ENCODE measurements at places on chromosomes 6 and 20.
A peak's percentile ranks its signal among the peaks of the same experiment; 100 is the strongest.

DNA sequence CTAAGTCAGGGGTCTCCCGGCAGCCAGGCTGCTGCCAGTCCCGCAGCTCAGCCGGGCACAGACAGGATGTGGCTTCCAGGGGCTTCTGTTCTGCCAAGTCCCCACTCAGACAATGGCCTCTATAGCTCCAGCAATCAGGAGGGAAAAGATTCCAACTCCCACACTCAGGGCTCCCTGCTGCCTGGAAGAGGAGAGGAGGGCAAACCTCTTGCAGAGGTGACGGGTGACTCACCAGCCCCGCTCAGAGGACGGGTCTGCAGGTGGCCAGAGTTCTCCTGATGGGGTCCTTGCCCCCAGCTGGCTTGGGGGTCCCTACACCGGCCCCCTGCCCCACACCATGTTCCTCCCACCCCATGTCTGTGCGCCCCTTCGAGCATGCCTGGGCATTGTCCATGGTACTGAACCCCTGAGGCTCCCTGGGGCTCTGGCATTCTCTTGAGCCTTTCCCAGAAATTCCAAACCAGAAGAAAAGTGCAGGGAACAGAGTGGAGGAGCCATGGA is 32.6 kb downstream of the NTSR1 start:
- no peak for DNase-seq

- DNase-seq: no peak
These were observed 13.3 kb downstream of the PREP start for GRCh38 chr6:105389543-105389942.

- peak; percentile 26 for DNase-seq
These were observed 23.8 kb downstream of the ANKS1A start for GRCh38 chr6:34912715-34913464.

DNA sequence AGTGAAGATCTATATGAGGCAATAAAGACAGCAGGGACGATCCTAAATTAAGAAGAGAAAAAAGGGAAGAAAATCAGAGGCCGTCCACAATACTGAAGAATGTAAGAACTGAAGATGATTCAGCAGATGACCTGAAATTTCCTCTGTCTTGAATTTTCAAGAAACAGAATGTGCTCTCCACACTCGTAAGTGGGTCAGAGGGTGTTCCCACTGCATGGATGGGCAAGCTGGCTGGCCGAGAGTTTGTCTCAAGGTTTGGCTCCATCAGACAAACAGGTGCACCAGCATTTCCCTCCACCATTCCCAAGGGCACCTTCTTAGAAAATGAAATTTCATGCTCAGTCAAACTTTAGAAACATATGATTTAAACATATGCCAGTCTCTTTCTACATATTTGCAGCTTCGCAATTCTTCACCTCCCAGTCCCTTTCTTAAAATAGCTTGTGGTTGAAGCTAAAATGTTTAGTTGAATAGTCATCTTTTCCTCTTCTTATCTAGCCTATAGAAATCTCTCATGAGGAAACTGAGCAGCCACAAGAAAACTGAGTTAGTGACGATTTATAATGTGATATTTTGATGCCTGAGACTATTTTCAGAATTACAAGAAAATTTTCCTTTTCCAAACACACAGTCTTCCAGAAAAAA is 576.4 kb downstream of the PRKN start:
- DNase-seq: no peak

GRCh38 chr6:125149256-125150144 is 4.1 kb upstream of the TPD52L1 start:
- DNase-seq: no peak

DNA sequence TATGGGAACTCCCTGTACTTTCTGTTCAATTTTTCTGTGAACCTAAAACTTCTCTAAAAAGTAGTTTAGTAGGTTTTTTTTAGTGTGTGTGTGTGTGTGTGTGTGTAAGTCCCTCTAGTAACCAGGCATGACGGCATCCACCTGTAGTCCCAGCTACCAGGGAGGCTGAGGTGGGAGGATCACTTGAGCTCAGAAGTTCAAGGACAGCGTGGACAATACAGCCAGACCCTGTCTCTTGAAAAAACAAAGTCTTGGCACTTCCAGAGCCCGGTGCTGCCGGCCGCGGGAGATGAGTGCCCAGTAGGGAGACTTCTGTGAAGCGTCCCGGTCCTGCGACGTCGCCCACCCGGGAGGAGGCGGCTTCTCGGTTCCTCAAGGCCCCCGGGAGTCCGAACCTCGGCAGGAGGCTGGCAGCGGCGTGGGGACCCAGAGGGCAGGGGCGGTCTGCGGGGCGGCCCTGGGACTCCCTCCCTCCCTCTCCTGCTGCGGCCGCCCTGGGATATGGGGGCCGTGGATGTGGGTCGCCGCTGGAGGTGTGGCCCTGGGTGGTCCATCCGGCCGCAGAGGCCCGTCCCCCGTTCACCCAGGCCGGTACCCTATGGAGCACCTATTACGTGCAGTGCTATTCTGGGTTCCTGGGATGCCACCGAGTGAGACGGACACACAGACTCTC is 78.0 kb upstream of the SIRPG start:
- DNase-seq: no peak

- DNase-seq: peak; percentile 45
These were observed 24.6 kb downstream of the HBS1L start for GRCh38 chr6:135030056-135030473.

- peak; percentile 73 for DNase-seq
These were observed at the start of gene PI16 for GRCh38 chr6:36954262-36954931. TSS of gene PI16 (plus strand) at chr6:36954738. CDS start at chr6:36954761, 23 bp downstream.

DNA sequence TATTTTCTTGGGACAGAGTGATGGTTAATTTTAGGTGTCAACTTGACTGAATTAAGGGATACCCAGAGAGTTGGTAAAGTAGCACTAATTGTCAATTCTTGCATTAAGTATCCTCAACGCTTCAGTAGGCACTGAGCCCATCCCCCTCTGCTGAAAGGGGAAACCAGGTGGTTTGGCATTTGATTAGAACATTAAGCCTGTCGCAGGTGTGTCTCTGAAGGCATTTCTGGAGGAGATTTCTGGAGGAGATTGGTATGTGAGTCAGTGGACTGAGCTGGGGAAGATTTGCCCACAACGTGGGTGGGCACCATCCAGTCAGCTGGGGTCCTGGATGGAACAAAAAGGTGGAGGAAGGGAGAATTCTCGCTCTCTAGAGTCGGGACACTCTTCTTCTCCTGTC is 119.8 kb downstream of the RFX6 start:
- DNase-seq: no peak

- no peak for DNase-seq
These were observed 16.2 kb upstream of the BCAS1 start for GRCh38 chr20:54086507-54087039.

- no peak for DNase-seq
These were observed 16.3 kb downstream of the RPRD1B start for GRCh38 chr20:38049800-38050199.

DNA sequence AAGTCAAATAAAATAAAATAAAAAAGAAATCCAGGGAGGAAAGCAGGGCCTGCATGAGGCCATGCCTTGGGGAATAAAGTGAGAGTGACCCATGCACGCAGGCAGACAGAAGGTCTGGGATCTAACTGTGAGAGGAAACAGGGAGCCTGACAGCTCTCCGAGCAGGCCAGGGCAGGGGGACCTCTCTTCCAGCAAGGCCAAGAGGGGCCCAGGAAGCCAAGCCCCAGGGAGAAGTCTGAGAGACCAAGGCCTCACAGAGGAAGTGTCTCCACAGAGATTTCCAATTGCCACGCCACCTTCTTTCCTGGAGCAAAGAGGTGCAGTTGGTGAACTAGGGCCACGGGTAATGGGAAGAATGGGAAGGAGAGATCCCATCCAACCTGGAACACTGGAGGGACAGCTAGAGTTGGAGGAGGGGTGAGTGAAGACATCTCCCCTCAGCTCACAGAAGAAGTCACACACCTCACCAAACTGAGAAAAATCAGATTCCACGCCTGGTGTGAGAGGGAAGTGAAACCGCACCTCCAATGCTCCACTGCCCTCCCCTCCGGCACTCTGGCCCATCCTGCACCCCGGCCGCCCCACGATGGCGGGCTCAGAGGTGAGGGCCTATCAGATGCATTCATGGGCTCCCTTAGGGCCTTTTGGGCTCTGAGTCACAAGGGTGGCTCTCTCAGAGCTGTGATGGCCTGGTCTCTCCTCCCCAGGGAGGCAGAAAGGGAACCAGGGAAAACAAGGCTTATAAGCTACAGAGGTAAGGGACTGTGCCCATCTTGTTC is 25.1 kb upstream of the TAF8 start:
- no peak for DNase-seq

DNA sequence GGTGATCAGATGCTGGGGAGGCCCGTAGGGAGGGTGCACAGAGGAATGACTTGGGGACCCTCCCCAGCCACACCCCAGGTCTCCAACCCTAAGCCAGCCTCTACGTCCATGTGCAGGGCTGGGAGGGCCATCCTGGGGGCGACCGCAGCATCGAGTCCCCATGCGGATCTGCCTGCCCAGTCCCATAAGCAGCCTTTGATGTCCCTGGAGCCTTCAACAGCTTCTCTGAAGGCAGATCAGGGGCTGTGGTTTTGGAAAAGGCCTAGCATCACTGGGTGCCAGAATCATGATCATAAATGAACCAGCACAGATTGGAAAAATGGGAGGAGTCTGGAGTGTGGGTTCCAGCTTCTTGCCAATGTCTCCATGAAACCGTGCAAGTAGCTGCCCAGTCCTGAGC is 22.9 kb downstream of the TOX2 start:
- DNase-seq: no peak

DNA sequence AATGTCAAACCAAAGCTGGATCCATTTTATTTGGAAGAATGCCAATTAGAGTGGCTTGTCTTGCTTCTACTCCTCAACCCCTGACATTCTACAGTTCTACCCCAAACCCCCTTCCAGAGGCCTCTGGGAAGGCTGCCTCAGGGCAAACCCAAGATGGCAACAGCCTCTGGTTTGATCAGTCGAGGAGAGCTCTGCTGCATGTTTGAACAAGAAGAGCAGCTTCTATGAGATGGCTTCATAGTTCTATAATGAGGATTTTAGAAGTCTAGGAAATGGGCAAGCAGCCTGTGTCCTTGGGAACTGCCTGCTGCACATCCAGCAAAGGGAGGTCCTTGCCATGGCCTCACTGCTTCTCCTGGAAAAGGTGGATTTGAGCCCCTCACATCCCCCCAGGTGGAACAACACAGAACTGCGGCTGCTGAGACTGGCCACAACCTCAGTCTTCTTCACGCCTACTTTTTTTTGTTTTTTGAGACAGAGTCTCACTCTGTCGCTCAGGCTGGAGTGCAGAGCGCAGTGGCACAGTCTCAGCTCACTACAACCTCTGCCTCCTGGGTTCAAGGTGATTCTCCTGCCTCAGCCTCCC is 37.9 kb downstream of the ZC3H12D start:
- no peak for DNase-seq

GRCh38 chr6:167549213-167549612 is 224.3 kb downstream of the TTLL2 start:
- no peak for DNase-seq

DNA sequence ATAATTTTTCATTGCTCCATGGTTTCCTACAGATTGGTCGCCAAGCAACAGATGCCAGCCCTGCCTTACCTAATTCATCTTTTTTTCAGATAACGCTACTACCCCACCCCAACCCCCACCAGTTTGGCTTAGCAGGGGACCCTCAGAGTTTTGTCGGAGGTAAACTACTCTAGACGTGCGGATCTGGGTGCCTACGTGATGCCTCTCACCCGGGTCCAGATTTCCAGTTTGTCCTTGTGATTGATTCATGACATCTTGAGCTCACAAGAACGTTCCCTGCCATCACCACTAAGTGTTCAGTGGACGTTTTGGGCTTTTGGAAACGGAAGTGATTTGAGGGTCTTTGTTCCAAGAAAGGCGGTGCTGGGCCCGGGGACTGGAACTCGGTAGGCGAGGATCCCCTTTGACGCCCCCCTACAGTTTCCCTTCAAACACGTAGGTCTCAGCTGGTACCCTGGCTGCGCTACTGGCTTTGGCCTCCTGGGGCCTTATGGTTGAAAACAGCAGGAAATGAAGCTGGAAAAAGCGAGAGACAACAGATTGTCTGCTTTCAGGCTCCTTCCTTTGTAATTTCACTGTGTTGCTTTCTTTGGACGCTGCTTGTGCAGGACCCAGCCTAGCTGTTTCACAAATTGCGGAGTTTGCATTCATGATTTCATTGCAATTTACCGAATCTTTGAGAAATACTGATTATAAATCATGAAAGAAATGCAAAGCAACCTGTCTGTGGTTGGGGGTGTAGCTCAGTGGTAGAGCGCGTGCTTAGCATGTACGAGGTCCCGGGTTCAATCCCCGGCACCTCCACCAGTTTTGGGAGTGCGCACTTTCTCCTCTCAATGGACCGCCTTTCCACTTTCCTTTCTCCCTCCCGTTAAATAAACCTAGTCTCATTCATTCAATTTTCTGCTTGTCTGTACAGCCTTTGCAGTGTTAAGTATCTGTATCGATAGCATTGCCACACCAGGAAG is 81.0 kb downstream of the GPX5 start:
- peak; percentile 40 for DNase-seq

Data from CD4-positive, CD25-positive, alpha-beta regulatory T cell (primary cell).